ENCODE measurements at places on chromosomes 3 and 15.

GRCh38 chr3:195466251-195466650 is 23.4 kb upstream of the ACAP2 start:
- no peak for DNase-seq

GRCh38 chr15:98930576-98930975 is 77.0 kb downstream of the PGPEP1L start:
- DNase-seq: no peak

DNA sequence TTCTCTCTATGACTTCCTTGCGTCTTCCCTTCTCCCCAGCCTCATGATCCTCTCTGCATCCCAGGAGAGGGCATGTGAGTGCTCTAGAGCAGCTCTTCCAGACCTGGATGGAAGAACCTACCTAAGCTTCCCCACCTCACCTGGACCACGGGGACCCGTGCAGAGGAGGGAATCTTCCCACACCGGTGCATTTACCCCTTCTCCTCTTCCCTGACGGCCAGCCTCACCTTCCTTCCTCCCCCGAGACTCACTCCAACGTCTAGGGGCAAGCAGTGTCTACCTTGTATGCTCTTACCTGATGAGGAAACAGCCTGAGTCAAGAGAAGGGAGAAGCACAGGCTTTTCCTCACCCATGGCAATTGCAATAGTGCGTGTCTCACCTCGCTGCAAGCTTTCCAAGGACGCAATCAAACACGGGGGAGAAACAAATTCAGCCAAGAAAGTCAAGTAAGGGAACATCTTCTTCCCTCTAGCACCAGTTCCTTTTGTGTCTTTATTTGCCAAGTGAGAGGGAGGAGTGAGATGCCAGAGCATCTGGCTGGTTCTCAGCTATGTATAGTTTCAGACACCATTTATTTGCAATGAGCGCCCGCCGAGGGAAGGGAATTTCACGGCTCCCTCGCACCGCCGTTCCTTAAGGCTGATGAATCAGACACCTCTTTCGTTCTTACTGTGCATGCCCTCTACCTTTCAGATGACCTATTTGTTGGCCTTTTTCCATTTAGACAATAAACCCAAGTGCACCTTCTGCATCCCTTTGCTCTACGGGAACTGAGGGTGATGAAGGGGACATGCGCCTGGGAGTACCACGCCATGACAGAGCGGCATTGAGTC is 1.8 kb upstream of the CCR9 start:
- no peak for DNase-seq

DNA sequence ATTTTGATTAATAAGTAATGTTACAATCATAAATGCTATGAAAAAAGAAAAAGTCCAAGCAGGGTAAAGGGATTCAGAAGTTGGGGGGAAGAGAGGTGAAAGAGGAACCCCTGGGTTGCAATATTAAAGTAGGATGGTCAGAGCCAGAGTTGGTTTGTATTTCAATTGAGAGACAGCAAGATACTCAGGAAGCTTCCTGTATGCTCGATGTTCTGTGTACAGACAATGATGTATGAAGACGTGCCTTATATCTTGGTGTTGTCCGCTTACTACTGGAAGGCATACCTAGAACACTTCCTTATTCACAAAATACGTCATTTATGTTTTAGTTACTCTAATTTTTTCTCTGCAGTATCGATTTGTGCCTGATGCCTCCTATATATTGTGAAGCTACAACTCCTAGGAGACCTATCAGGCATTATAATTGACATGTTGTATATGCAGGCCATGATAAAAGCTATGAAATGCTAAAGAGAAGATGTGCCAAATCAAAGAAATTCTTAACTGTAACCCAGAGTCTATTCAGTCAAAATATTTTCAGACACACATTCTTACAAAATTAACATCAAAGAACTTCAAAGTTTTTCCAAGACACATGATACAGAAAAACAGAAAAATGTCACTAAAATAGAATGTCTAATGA is 87.5 kb downstream of the TBL1XR1 start:
- no peak for DNase-seq

DNA sequence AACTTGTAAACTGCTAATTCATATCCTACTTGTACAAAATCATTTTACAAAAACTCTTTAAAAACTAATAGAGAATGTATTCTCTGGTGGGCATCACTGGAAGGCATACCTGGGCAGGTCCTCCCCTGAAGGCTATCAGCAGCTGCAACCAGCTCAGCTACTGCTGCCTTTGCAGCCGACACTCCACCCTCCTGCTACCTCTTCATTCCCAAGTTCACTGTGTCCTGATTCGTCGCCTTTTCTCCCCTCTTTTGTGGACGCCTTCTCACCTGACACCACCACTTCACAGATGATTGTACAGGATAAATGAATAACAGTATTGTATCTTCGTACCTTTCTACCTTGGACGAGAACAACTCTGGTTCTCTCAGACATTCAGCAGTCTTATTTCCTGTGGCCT is 28.9 kb downstream of the B4GALT4 start:
- no peak for DNase-seq

DNA sequence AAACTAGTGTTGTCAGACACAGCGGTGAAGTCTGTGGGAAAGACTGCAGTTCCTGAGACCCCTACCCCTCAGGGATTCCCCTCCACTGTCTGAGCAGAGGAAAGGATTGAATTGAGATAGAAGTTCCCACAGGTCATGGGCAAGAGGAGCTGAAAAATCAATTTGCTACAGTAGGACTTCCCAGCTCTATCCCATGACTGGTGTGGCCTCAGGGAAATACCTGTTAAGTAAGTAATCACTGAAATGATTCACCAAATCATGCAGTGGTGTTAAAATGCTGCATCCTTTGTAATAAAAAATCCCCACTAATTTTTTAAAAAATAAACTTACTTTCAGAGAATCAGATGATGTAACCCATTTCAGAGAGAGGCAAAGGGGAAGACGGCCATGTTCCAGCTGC is 45.0 kb upstream of the SPRED1 start:
- DNase-seq: no peak

GRCh38 chr3:98022978-98023820 is 11.9 kb downstream of the GABRR3 start:
- peak; percentile 76 for DNase-seq

DNA sequence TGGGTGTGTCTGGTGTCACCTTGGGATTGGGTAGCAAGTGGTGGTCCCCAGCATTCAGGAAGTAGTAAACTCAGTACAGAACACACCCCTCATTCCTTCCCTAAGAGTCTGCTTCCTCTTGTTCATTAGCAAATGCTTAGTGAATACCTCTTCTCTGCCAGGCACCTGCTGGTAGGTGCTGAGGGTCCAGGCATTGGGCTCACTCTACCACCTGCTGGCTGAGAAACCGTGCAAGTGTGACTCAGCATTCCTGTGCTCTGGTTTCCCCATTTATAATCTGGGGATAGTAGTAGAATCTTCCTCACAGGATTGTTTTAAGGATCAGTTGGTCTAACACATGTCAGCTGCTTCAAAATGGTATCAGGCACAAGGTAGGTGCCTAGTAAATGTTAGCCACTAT is 4.8 kb downstream of the SHF start:
- DNase-seq: no peak

- no peak for DNase-seq
Measured at GRCh38 chr3:18847583-18848197, 300.6 kb upstream of the KCNH8 start.

GRCh38 chr15:79310612-79310984 is 314 bp upstream of the TMED3 start:
- DNase-seq: peak; percentile 14

Measured in fibroblast of mammary gland (primary cell).